ENCODE measurements at places on chromosomes 13 and 19.

GRCh38 chr13:95326695-95327094 is 25.4 kb upstream of the ABCC4 start:
- no peak for DNase-seq

GRCh38 chr19:46080561-46080960 is 39.8 kb upstream of the IGFL4 start:
- no peak for DNase-seq

- DNase-seq, result no peak
Measured at GRCh38 chr19:33587150-33587549, 34.6 kb upstream of the CHST8 start.

GRCh38 chr19:50720921-50721381 is 1.3 kb upstream of the SHANK1 start:
- peak; percentile 49 for DNase-seq

DNA sequence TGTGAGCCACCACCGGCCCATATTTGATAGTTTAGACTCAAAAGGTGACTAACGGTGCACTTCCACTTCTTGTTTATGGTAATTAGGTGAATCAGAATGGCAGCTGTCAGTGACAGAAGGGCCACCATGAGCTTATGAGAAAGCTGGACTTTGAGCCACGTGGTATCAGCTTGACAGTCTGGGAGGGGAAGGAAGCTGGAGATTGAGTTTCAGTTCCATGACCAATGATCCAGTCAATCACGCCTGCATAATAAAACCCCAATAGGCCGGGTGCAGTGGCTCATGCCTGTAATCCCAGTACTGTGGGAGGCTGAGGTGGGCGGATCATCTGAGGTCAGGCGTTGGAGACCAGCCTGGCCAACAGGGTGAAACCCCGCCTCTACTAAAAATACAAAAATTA is 8.2 kb downstream of the EID2B start:
- no peak for DNase-seq

- DNase-seq, result no peak
Measured at GRCh38 chr13:38657191-38657590, 29.7 kb upstream of the FREM2 start.

DNA sequence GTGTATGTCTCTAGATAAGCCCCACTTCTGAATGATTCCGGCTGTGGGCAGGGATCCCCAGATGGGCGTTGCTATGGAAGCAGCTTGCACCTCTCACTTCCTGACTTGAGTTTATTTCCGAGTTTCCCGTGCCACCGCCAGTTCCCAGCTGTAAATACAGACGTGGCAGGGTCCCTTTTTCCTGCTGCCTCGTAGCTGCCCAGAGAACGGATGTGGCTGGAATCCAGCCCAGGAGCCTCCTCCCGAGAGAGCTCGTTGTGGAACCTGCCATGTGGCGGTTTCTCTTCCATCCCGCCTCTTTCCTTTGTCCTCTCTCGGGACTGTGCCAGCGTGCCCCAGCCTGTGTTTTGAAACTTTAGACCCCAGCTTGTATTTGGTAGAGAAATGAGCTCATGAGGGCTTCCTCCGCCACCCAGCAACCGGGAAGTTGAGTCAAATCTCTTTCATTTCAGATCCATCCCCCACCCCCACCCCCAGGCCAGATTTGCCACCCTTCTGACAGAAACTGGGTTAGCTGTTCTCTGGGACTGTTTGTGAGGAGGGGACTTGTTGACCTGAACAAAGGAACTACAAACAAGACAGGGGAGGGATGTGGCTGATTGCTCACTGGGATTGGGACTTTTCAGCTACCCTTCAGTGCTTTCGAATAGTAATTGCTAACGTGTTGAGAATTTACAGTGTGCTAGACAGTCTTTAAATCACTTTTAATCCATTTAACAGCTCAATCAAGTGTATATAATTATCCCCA is 96.6 kb downstream of the SIPA1L3 start:
- DNase-seq, result peak; percentile 98
